ENCODE measurements at places on chromosomes 5 and 9.

- DNase-seq: no peak
These were observed 56.4 kb upstream of the GOLPH3 start for GRCh38 chr5:32230356-32231099.

DNA sequence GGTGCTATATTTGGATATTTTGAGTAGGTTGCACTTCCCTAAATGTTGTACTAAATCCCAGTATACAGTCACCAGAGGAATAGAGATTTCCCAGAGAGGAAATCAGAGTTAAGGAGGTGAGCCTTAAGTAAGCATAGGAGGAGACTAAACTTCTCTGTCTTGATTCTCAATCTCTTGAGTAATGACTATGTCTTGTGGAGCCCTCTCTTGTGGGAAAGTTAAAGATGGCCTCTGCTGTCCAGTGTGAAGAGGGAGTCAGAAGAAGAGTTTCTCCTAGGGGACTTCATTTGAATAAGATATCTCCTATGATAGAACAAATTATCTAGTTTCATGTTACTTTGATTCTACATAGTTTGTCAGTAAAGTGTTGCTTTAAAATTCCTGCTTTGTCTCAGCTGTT, 502.5 kb downstream of the PDE4D start:
- DNase-seq: no peak

- DNase-seq: no peak
These were observed 215.2 kb upstream of the ELAVL2 start for GRCh38 chr9:24041160-24041690.

DNA sequence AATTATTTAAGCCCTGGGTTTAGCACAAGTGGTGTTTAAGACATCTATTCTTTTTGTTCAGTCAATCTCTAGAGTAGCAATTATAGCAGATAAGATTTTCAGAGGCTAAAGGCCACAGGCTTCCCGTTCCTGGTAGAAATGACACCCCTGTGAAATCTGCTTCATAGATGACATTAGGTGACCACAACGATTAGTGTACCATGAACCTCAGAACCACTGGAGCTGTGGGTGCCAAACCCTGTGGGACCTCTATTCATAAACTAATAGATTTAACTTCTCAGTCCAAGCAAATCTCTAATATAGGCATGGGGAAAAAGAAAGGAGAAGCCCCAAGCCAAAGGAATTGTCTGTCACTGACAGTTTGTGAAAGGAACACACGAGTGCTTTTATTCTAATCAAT, 207.4 kb downstream of the ARRDC3 start:
- no peak for DNase-seq

DNA sequence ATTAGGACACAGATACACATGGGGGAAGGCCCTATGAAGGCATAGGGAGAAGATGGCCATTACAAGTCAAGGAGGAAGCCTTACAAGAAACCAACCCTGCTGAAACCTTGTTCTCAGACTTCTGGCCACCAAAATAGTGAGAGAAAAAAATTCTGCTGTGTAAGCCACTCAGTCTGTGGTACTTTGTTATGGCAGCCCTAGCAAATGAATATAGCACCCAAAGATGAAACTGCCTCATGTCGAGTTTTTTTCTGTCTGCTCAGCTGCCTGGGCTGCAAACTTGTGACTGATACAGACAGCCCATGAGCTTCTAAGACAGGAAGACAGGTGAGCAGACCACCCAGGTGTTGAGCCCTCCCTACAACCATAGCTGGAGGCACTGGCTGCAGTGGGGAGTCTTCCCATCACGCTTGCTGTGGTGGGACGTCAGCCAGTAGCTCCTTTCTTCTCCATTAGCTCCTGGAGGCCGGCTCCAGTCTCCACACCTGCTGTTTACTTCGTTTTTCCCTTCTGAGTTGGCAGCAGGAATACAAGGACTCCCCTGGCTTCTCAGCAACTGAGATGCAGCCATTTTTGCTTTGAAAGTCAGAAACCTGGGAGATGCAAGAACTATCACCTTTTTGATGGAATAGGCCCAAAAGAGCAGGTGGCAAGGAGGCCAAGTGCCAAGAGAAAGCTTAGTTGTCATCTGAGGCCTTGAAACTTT, 164.9 kb downstream of the SEMA6A start:
- no peak for DNase-seq

GRCh38 chr9:117164512-117164911, 250.3 kb downstream of the ASTN2 start:
- no peak for DNase-seq

- no peak for DNase-seq
These were observed 142.9 kb downstream of the OLFM1 start for GRCh38 chr9:135230386-135230765.

Measured in NCI-H2107 (cell line).